Calu3 (cell line): ENCODE measurements at places on chromosomes 3 and 15. TPM values are rescaled to one million over a fixed set of nuclear protein-coding genes. Genes with fewer than 3 reads are reported as not detected.

The COL6A5 gene
- not detected in 2 replicates for total RNA-seq

The PLD1 gene
- 58.5 and 61.2 TPM in 2 replicates for total RNA-seq

The AQP9 gene
- total RNA-seq: not detected in 2 replicates

DNA sequence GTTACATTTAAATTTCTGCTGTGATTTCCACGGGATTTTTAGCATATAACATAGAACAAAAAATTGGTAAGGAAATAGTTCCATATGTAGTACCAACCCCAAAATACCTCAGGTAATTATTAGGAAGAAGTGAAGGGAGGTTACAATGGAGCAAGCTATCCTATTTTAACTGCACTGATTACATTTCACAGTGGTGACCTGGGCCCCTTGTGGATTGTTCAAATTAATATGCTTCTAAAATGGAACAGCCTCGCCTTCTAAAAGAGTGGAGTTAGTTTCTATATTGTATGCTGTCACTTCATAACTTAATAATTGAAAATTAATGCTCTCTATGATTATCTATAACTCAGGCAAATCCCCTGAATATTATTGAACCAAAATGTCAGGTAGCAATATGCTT, 651.7 kb upstream of the GBE1 start:
- H3K4me1 ChIP-seq: no peaks in the 10 kb centered on the region
- DNase-seq: no peak
- no peaks in the 10 kb centered on the region for H3K36me3 ChIP-seq

DNA sequence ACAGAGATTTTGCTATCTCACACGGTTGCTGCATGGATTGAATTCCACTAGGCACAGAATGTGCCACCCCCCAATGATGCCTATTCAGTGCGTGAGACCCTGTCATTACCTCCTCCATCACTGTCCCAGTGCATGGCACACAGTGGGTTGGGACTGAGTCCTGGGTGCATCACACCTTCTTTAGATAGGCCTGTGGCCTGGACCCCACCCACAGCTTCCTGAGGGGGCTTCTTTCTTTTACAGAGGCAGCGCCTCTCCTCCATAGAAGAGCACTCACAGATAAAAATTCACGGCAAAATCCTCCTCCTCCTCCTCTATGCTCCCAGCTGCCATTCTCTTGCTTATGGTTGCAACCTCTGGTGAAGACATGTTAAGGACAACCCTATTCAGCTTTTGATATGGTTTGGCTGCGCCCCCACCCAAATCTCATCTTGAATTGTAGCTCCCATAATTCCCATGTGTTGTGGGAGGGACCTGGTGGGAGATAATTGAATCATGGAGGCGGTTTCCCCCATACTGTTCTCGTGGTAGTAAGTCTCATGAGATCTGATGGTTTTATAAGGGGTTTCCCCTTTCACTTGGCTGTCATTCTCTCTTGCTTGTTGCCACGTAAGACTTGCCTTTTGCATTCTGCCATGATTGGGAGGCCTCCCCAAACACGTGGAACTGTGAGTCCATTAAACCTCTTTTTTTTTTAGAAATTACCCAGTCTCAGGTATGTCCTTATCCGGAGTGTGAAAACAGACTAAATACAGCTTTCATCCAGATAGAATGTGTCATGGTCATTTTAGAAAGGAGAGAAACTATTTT, 147.6 kb downstream of the KLF13 start:
- no peak overlapping the region for H3K27ac ChIP-seq
- H3K4me1 ChIP-seq: no peaks in the 10 kb centered on the region
- no peak for DNase-seq
- H3K27me3 ChIP-seq: peaks cover 15% of the 10 kb centered on the region

DNA sequence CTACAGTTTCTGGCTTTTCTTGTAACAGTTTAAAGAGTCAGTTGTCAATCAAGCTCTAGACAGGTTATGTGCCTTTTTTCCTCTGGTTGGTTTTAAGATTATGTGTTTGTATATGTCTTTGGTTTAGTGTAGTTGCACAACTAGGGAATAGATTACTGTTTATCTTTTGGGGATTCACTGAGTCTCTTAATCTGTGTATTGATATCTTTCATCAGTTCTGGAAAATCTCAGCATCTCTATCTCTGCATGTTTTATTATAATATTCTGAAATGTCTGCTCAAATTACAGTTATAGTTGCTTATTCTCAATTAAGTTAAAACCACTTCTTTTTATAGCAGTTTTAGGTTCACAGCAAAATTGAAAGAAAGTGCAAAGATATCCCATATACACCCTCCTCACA, 14.3 kb downstream of the DUT start:
- no peaks in the 10 kb centered on the region for H3K27me3 ChIP-seq
- peaks cover 5% of the 10 kb centered on the region for H3K36me3 ChIP-seq
- no peak overlapping the region for H3K4me3 ChIP-seq
- no peak for DNase-seq

GRCh38 chr3:52847726-52848125, 12.9 kb upstream of the MUSTN1 start:
- no peaks in the 10 kb centered on the region for H3K27me3 ChIP-seq
- no peak for DNase-seq
- no peaks in the 10 kb centered on the region for H3K36me3 ChIP-seq
- H3K4me3 ChIP-seq: no peak overlapping the region

GRCh38 chr15:54843006-54843405, 353.7 kb downstream of the RSL24D1 start:
- no peaks in the 10 kb centered on the region for H3K27me3 ChIP-seq
- H3K4me3 ChIP-seq: no peak overlapping the region
- no peak for DNase-seq
- H3K4me1 ChIP-seq: no peaks in the 10 kb centered on the region
- no peak overlapping the region for H3K27ac ChIP-seq

GRCh38 chr3:195098741-195099525, 172.0 kb downstream of the XXYLT1 start:
- H3K36me3 ChIP-seq: no peaks in the 10 kb centered on the region
- no peaks in the 10 kb centered on the region for H3K27me3 ChIP-seq
- no peak overlapping the region for H3K4me3 ChIP-seq
- no peak overlapping the region for H3K27ac ChIP-seq
- H3K4me1 ChIP-seq: peaks cover 21% of the 10 kb centered on the region

The TTLL3 gene
- total RNA-seq: 19.5 and 21.9 TPM in 2 replicates

The DUOXA1 gene
- total RNA-seq: not detected in 2 replicates

DNA sequence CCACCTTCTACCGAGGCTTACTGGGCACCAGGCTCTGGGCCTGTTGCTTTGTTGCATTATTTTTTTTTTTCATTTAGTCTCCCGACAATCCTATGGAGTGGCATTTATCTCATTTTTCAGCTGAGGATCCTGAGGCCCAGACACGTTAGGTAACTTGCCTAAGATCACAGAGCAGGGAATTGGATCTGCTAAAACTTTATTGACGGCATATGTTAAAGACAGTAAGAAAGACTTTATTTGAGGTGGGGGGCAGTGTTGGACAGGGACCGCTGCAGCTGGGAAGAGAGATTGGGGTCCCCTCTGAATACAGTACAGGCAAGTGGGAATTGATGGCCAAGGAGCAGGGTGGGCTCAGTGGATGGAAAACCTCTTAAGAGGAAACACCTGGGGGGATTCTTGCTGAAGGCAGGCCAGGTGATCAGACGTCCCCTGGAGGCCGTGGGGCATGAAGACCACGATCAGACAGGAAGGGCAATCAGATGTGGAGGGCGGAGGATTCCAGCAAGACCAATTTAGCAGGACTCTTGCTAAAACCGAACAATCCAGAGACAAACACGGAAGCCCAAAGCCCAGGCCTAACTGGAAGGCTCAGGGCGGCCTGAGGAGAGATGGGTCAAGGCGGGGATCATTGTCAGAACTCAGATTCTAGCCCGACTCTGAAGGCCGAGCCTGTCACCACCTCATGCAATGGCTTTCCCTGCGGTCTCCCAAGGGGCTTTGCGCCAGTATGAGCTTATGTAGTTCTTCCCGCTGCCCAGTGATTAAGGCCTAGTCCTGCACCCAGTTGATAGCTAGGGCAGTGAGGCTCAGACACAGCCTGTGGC, 53.7 kb downstream of the RGMA start:
- peaks cover 4% of the 10 kb centered on the region for H3K36me3 ChIP-seq
- DNase-seq: no peak
- peaks cover 9% of the 10 kb centered on the region for H3K27me3 ChIP-seq
- no peak overlapping the region for H3K27ac ChIP-seq
- no peak overlapping the region for H3K4me3 ChIP-seq

DNA sequence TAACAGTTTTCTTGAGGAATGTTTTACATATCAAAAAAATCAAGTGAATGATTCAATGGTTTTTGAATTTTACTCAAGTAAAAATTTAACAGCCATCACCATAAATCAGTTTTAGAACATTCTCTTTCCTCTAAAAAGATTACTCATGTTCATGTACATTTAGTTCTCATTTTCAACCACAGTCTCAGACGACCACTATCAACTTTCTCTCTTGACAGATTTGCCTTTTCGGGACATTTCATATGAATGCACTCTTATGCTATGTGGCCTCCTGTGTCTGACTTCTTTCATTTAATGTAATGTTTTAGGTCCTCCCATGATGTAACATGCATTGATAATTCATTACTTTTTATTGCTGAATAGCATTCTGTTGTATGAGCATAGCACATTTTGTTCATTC, 309.3 kb upstream of the PLSCR5 start:
- no peaks in the 10 kb centered on the region for H3K36me3 ChIP-seq
- H3K27me3 ChIP-seq: no peaks in the 10 kb centered on the region
- no peak for DNase-seq

DNA sequence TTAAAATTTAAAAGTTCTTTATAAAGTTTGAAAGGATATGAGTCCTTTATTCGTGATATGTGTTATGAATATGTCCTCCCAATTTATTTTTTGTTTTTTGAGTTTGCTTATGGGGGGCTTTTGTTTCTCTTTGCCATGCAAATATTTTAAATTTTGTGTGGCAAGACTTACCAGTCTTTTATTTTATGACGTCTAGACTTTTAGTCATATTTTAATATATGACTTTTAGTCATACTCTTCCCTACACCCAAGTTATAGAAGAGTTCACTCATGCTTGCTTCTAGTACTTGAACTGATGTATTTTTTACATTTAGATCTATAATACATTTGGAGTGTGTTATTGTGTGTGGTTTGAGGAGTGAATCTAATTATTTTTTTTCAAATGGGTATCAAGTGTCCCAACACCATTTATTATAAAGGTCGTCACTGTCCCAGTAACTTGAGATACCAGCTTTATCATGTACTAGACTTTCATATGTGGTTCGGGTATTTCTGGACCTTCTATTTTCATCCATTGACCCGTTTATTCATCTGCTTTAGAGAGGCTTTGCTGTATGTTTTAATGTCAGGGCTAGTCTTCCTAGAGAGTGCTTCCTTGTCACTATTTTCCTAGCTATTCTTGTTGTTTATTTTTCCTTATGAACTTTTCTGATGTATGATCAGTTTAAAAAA, 755 bp downstream of the PARP15 start:
- H3K27me3 ChIP-seq: no peaks in the 10 kb centered on the region
- peaks cover 6% of the 10 kb centered on the region for H3K4me1 ChIP-seq
- no peak overlapping the region for H3K27ac ChIP-seq
- DNase-seq: no peak
- H3K36me3 ChIP-seq: peaks cover 17% of the 10 kb centered on the region

- H3K4me1 ChIP-seq: no peaks in the 10 kb centered on the region
- no peaks in the 10 kb centered on the region for H3K27me3 ChIP-seq
- H3K36me3 ChIP-seq: peaks cover 47% of the 10 kb centered on the region
- no peak overlapping the region for H3K4me3 ChIP-seq
- no peak for DNase-seq
Observed at GRCh38 chr15:79881254-79881653, 15.6 kb downstream of the MTHFS start.

DNA sequence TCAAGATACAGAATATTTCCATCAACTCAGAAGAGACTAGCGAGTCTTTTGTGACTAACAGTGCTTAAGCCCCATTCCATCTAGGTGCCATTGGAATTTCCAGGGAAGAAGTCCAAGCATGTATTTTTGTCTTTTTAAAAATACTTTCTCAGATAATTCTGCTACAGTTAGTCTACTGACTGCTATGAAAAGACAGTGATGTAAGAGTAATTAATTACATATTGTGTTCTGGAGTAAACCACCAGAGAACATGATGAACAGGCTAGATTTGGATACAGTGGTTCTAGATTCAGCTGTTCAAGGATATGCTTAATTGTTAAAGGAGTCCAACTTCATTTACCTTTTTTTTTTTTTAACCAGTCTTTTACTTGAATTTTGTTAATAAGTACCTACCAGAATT, 34.8 kb upstream of the PAK6 start:
- no peaks in the 10 kb centered on the region for H3K27me3 ChIP-seq
- H3K36me3 ChIP-seq: peaks cover 10% of the 10 kb centered on the region
- no peaks in the 10 kb centered on the region for H3K4me1 ChIP-seq
- no peak for DNase-seq
- H3K4me3 ChIP-seq: no peak overlapping the region

The BMF gene
- total RNA-seq: 7.9 and 11.5 TPM in 2 replicates

DNA sequence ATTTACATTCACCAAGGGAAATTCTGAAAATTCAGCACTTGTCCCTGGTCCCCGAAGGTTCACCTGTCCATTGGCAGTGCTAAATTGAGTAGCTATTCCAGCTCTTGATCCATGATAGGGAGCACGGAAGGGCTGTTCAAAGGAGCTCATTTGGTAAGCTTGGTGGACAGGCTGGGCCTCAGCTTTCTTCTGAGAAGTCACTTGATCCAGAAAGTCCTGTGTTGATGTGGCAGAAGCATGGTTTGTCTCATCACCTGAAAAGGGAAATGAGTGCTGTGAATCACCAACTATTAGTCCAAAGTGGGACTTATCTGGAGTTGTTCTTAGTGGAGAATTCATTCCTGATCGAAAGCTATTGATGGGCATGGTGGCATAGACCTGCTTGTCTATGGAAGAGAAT, 19.9 kb upstream of the SLC12A8 start:
- H3K27ac ChIP-seq: peak overlapping the region; percentile 32
- H3K4me3 ChIP-seq: no peak overlapping the region
- H3K4me1 ChIP-seq: peaks cover 21% of the 10 kb centered on the region
- no peak for DNase-seq

The DHFR2 gene
- 5.0 and 5.4 TPM in 2 replicates for total RNA-seq

The CD80 gene
- not detected in 2 replicates for total RNA-seq

The SEMA6D gene
- not detected in 2 replicates for total RNA-seq

The TMPRSS7 gene
- total RNA-seq: not detected in 2 replicates

The NUDT16 gene
- 42.0 and 43.3 TPM in 2 replicates for total RNA-seq

DNA sequence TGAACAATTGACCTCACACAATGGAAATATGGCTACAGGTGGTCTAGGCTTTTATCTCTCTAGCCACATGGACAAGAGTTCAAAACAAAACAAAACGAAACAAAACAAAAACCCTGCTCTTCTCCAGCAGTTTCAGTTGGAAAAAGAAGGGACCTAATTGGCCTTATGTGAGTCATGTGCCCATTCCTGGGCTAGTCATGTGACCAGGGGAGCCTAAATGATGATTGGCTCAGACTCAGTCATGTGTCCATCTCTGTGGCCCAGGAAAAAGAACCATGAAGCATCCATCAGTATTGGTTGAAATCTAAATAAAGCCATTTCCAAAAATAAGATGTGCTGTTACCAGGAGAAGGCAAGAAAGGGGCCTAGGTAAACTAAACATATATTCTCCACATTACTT, 96.8 kb downstream of the ANXA2 start:
- H3K27me3 ChIP-seq: peaks cover 53% of the 10 kb centered on the region
- H3K27ac ChIP-seq: no peak overlapping the region
- H3K4me3 ChIP-seq: no peak overlapping the region
- DNase-seq: no peak

The UTS2B gene
- 1.5 and 1.6 TPM in 2 replicates for total RNA-seq

The PAK6 gene
- 7.0 and 7.1 TPM in 2 replicates for total RNA-seq

GRCh38 chr3:112718516-112718915, 77.6 kb upstream of the CCDC80 start:
- no peak overlapping the region for H3K4me3 ChIP-seq
- H3K4me1 ChIP-seq: no peaks in the 10 kb centered on the region
- no peaks in the 10 kb centered on the region for H3K36me3 ChIP-seq
- no peak overlapping the region for H3K27ac ChIP-seq
- DNase-seq: no peak

- no peak overlapping the region for H3K4me3 ChIP-seq
- no peaks in the 10 kb centered on the region for H3K27me3 ChIP-seq
- peaks cover 5% of the 10 kb centered on the region for H3K36me3 ChIP-seq
- H3K4me1 ChIP-seq: peaks cover 27% of the 10 kb centered on the region
- DNase-seq: no peak
- peak overlapping the region; percentile 77 for H3K27ac ChIP-seq
Observed at GRCh38 chr3:99902091-99902490, 84.4 kb downstream of the CMSS1 start.
